ENCODE measurements at places on chromosomes 12 and 14. TPM values are rescaled to one million over a fixed set of nuclear protein-coding genes. Genes with fewer than 3 reads are reported as not detected.

ADCY6 gene
- total RNA-seq, result 30.4 TPM

IFNG-AS1 gene
- total RNA-seq, result not detected

MMP19 gene
- total RNA-seq, result not detected

DNA sequence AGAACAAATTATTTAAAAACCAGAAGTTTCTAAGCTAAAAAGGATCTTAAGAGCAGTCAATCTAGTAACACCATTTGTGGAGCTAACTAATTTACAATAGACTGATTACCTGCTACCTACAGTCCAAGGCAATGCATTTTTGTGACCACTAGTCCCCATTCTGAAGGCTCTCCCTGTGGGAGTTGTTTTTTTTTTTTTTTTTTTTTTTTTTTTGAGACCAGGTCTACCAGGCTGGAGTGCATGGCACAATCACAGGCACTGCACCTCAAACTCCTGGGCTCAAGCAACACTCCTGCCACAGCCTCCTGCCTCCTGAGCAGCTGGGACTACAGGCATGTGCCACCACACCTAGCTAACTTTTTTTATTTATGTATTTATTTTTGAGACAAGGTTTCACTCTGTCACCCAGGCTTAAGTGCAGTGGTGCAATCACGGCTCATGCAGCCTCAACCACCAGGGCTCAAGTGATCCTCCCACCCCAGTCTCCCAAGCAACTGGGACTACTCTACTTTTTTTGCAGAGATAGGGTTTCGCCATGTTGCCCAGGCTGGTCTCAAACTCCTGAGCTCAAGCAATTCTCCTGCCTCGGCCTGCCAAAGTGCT, 3.9 kb downstream of the GNPTAB start:
- DNase-seq, result no peak

DNA sequence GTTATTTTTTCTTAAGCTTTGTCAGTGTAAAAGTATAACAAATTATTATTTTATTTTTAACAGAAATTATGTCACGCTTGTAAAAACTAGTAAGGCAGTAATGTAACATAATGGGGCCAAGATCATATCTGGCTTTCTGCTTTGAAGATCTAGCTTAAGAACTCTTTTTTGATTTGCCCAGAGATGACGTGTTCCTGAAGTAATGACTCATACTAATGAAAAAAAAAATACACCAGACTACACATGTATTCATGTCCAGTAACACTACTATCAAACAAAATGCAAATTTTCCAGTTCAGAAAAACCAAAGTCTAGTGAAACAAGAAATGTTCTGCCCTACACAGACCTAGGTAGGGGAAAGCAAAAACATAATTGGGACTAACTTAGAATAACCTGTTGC, 432.2 kb upstream of the ATXN7L3B start:
- no peak for DNase-seq

DNA sequence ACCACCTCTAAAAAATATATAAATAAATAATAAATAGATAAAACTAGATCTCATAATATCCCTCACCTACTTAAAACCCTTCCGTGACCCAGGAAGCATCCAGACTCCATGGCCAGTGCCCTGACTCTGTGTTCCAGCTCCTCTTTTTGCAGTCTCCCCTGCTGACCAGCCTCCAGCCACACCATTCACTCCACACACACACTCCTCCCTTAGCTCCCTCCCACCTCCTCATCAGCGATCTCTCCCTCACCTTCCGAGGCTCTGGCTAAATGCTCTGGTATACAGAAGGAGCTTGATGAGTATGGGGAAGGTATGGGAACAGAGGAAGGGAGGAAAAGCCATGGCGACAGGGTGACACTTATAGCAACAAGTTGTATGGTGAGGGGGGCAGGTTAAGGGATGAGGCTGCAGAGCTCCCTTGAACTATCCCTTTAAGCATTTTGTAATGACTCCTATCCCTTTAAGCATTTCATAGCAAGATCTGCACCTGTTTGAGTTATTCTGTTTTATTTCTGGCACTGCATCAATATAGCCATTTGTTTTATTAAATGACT, 26.1 kb upstream of the EIF4B start:
- no peak for DNase-seq
